ENCODE measurements at places on chromosomes 7 and 10. TPM values are rescaled to one million over a fixed set of nuclear protein-coding genes. Genes with fewer than 3 reads are reported as not detected.

The CALN1 gene
- total RNA-seq, result not detected

The PNLIP gene
- not detected for total RNA-seq

The VDAC2 gene
- total RNA-seq, result 323 TPM

The PGAM2 gene
- total RNA-seq, result not detected

The CYP26C1 gene
- total RNA-seq, result 0.23 TPM

The ACHE gene
- total RNA-seq, result 0.27 TPM

The ZFYVE27 gene
- 26.0 TPM for total RNA-seq

The TBXAS1 gene
- 4.0 TPM for total RNA-seq

- no peak for DNase-seq
Measured at GRCh38 chr7:116588225-116588624, 63.4 kb downstream of the CAV1 start.

DNA sequence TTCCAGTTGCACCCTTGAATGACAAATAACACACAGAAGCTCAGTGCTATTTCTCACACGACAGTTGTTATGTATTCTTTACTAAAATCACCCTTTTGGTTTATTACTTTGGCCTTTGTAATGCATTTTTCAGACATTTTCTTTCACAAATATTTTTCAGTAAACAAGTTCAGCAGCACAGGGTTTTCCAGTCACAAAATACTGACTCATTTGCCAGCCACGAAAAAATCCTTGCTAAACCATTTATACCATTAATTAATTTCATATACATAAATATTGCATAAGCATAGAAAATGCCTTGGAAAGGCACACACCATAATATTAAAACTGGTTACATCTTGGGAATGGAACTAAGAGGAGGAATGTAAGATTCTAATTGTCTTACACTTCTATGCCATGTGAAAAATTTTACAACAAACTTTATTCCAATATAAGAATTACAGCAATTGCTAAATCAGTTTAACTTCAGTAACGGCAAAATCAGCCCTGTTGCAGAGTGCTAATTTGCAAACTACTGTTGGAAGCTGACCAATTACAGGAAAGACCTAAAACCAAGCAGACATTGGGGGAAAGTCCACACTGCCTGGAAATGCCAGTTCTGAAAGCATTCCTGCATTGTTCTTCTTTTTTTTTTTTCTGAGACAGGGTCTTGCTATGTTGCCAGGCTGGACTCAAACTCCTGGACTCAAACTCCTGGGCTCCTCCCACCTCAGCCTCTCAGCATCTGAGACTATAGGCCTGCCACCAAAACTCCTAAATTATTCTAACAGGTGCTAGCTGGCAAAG lies 31.6 kb upstream of the PBLD start:
- DNase-seq, result no peak

DNA sequence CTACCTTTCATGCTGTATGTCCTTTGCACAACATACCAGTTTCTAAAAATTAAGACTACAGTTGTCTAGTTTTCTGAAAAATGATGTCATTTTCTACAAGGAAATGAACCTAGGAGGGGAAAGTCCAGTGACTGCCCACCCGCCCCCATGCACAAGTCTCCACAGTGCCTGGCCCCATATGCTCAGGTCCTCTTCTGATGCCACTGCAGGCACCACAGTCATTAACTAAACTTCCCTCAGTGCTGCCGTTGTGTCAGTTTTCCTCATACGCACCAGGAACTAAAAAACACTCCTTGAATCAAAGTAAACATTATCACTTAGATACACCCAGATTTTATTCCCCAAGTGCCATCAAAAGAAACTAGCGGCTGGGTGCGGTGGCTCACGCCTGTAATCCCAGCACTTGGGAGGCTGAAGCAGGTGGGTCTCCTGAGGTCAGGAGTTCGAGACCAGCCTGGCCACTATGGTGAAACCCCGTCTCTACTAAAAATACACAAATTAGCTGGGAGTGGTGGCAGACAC lies 6.9 kb upstream of the TNS3 start:
- no peak for DNase-seq

GRCh38 chr7:29424295-29424983 lies 139.2 kb upstream of the PRR15 start:
- no peak for DNase-seq

DNA sequence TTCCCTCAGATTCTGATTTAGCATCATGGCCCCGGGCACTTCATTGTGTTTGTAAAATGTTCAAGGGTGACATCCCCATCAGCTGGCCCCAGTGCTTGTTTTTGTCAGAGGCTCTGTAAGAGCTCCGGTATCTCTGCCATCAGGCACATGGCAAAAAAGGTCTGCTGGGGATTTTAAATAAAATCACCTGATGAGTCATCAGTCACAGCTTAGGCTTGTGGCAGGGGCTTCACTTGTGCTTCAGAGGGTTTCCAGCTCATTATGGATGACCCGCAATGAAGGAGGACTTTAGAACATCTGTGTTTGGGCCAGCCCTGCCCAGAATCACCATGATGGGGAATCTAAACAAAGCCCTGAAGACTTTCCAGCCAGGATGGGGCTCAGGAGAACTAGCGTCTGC lies 259.9 kb downstream of the ZEB1 start:
- DNase-seq, result no peak

GRCh38 chr10:96584035-96584434 lies 2.8 kb downstream of the TM9SF3 start:
- DNase-seq, result no peak

DNA sequence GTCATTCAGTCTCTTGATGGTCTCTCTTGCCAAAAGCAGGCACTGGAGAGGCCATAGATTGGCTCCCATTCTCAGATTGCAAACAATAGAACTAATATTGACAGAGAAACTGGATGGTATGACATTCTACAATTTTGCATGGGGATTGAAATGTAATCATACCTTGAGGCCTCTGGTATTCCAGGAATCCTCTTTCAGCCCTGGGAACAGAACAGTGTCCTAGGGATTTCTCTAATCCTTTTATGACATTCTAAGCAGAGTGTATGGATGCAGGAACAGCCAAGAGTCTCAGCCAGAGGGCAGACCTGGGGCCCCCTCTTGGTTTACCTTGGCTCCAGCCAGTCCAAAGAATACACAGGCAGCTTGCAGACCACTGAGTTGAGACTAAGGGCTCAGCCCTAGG lies 206.4 kb downstream of the KCNMA1 start:
- DNase-seq, result no peak

- no peak for DNase-seq
Measured at GRCh38 chr10:13671904-13672303, 85.1 kb downstream of the PRPF18 start.

GRCh38 chr7:13651167-13651566 lies 338.3 kb downstream of the ETV1 start:
- DNase-seq, result no peak

- peak; percentile 23 for DNase-seq
Measured at GRCh38 chr10:14325325-14325955, 5.3 kb downstream of the FRMD4A start.

DNA sequence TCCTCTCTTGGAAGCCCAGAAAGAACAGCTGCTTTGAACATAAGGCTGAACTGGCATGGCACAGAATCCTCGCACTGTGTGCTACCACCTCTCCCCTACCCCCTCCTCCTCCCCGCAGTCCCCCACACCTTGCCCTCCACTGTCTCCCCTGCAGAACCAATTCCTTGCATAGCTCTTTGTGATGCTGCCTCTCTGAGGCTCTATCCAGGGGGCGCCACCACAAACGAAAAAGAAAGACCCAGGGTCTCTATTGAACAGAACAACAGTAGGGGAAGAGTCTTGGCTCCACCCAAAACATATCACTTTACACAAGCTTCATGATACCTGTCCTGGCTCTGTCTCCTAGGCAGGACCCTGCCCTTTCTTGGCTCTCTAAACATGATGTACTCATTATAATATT lies 26.2 kb upstream of the EBLN1 start:
- no peak for DNase-seq

GRCh38 chr7:108045669-108046068 lies 42.7 kb upstream of the LAMB1 start:
- DNase-seq, result no peak

GRCh38 chr10:114957673-114958072 lies 19.7 kb downstream of the TRUB1 start:
- DNase-seq, result no peak

GRCh38 chr10:117539361-117539773 lies 3.2 kb upstream of the EMX2 start:
- DNase-seq, result no peak

DNA sequence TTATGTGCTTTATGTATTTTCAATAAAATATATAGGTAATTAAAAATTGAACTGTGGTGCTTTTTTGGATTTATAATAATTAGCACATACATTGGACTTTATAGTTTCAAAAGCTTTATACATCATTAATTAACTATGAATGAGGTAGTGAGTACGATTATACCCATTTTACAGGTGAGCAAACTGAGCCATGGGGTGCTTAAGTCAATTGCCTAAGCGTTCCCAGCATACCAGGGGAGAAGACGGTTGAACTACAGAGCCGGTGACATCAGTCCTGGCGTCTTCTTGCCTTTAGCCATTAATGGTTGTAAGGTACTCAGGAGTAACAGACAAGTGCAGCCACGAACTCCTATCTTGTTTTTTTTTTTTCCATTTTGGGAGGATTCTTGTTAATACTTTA lies 172.8 kb downstream of the GATA3 start:
- no peak for DNase-seq

GRCh38 chr7:150514748-150515222 lies at the start of gene GIMAP7:
TSS of gene GIMAP7 (plus strand) at chr7:150514872. CDS start at chr7:150519975, 5,103 bp downstream.
- no peak for DNase-seq

DNA sequence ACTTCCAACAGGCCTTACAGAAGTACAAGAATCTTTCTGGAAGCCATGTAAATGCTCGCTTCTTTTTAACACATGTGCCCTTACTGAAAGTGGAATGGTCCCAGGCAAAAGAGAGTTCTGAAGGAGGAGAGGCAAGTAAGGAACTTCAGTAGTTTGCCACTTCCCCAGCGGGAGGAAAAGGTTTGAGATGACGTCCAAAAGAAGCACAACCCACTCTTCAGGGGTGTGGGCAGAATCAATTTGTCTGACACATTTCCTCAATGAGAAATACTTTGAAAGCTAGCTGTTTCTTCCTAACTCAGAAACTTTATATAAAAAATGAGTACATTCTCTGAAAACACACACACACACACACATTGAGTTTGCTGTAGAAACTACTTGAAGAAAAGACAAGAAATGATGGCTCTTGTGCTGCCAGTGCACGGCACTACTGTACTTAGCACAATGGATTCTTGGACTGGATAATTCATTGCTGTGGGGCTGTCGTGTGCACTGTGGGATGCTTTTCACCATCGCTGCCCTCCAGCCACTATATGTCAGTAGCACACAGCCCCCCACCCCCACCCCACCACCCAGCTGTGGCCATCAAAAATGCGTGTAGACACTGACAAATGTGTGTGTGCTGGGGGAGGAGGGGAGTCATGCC lies 183.0 kb downstream of the SRPK2 start:
- DNase-seq, result no peak

- DNase-seq, result peak; percentile 26
Measured at GRCh38 chr10:79127151-79127961, 58.6 kb downstream of the ZMIZ1 start.

- DNase-seq, result no peak
Measured at GRCh38 chr10:123141791-123142700, 5.9 kb upstream of the HMX2 start.

GRCh38 chr7:144784943-144785342 lies 50.9 kb downstream of the TPK1 start:
- peak; percentile 33 for DNase-seq

Measured in NCI-H460 (cell line).